ENCODE measurements at places on chromosomes 1 and 21.

DNA sequence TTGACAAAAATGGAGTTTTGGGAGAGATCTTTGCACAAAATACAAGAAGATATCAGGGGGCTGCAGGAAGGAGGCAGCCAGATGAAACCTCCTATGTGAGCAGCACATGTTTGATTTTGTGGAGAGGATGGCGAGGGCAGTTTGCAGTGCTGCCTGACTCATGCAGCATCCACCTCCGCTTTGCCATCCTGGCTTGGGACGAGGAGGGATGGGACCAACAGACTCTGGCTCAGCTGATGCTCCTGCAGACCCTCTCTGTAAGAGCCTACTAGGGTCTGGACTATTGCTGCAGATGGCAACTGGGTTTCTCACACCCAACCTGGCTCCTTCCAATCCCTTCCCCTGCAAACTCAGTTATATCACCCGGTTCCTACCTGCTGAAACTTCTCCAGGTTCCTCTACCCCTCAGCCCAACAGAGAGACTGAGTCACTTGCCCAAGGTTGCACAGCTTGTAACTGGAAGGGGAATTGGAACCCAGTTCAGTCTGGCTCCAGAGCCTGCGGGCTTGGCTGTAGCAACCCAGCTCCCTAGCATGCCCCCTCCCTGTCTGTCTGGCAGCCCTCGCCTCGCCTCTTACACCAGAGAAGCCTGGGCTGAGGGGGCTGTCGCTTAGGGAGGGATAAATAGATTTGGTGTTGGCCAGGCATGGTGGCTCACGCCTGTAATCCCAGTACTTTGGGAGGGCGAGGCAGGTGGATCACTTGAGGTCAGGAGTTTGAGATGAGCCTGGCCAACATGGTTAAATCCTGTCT lies 205.8 kb downstream of the PTPRU start:
- no peak for DNase-seq

DNA sequence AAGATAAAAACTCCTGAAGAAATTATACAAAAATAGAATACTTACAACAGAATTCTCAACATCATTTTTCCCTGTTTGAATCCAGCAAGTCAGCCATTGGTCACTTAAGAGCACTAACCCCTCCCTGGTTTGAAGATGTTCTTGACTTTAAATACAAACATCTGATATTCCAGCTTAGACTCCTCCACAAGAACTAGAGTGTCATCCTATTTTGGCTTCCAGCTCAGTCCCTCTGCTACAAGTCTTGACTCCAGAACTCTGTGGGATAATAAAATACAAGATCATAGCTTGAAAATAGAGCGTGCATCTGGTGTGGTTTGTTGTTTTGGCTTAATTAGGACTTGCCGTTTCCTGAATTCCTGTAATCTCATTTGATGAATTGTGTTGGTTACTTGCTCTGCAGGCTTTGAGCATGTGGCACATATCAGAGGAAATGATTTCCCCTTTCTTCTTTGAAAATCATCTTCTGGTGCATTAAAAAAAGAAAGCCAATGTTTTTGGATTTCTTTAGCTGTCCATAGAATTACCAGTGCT lies 63.7 kb upstream of the DPT start:
- DNase-seq, result no peak

DNA sequence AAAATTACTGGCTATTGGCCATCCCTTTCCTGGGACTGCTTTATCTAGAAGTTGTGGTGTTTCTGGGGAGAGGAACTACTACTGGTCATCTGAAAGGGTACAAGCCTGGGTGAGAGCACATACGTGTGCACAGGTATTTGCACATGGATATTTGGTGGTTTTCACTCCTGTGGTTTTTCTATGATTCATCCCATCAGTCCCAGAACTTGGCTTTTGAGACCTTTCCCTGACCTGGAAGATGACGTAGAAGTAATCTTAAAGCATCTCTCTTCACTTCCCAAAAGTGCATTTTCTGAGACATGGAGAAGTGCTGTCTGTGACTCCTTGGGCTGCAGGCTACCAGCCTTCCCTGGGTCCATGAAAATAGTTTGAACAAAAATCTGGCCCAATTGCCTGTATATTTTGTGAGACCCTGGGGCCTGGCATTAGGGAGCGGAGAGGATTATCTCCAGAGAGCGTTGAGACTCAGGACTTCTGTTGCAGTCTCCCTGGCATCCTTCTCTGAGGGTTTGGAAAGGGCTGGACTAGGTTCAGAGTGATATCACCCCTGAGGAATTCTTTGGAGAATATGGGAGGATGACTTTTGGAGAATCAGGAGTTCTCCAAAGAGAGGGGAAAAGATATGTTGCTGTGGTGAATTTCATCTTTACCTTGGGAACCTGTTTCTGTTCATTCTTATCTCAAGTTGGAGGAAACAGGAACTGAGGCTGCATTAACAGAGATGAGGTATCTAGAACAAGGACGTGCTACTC lies 130.8 kb downstream of the NOS1AP start:
- DNase-seq, result no peak

DNA sequence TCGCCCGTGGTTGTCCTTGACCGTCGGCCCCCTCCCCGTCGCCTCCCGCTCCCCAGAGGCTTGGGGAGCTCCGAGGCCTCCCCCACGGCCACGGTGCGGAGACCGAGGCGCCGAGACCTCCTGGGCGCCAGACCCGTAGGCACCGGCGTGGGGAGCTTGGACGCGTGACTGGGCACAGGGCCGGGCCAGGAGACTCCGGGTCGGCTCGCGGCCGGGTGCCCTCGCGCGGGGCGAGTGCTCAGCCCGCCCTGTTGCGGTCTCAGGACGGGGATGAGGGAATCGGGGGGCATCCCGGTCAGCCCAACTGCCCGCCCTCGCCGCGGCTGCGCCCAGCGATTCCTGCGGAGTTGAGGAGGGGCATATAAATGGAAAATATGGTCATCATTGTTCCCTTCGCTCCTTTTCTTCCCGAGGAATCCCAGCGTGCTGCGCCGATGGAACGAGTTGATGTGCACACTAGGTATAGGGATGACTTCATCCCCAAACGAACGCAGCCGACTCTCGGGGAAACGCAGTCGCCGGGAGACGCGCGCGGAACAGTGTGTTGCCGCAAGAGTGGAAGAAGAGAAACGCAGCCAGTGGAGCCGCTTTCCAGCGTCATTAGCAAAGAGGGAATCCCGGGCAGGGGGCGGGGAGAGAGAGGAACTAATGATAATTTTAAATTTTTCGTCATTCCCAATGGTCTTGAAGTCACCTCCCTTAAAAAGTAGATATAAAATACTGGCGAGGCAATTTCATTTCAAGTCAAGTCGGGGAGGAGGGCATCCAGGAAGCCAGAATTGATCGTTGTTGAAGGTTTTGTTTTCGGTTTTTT lies 747 bp upstream of the ENAH start:
- DNase-seq, result peak; percentile 11

DNA sequence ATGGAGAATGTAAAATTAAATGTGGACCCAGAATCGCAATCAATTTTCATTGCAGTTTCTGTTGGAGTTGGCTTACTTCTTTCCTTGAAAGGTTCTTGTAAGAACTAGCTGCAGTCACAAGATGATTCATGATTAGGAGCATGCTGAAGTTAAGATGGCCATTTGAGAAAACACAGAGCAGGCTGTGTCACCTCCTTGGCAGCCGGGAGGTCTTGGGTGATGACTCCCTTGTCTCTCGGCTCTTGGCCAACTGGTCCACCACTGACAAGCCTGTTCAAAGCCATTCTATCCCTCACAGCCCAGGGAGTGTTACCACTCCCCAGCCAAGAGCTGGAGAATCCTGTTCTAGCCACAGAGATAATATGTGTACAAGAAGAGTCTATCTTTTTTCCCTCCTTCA lies 40.6 kb downstream of the OPTC start:
- DNase-seq, result no peak

DNA sequence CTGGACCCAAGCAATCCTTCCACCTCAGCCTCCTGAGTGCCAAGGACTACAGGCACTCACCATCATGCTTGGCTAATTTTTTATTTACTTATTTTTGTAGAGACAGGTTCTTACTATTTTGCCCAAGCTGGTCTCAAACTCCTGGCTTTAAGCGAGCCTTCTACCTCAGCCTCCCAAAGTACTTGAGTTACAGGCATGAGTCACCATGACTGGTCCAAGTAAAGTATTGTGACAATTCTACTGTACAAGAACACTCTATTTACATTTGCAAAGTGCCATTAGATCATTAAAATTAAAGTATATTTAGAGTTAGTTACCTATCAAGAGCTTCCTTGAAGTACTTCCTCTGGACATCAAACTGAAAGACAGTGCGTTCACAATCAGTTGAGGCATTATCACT lies 44.8 kb downstream of the NRDC start:
- DNase-seq, result no peak

DNA sequence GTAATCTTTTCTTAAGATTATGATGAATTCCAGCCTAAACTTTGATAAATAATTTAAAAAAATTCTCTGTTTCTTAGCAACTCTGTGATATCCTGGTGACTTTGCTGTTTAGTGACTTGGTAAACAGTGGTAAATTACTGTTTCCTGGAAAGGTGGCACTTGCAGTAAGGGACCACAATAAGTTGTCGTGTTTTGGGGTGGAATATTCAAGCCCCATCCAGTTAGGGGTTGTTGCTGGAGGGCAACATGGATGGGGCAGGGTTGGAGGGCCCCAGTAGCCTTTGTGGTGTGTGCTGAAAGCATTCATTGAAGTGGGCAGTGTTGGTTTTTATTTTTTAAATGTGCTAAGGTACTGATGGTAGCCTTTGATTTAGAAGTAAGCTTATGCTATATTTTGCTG lies 30.3 kb downstream of the PRDM2 start:
- no peak for DNase-seq

DNA sequence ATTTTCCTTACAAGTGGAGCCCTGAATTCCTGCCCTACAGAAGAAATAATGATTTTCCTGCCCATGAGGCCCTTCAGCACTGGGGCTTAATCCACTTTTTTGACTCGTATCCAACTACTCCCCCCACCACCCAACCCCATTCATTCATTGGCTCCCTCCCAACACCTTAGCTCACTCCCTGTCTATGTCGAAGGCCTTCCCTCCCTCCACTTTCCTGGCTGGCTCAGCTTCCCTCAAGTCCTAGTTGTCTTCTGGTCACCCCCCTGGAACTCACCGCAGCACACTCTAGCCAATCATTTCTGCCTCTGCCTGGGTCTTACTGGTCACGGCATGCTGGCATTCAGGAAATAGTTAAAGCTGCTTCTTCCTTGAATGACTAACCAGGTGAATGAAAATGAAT lies 118.9 kb downstream of the PGBD5 start:
- no peak for DNase-seq

- DNase-seq, result no peak
These were observed 17.2 kb downstream of the DNAJC16 start for GRCh38 chr1:15543589-15544568.

DNA sequence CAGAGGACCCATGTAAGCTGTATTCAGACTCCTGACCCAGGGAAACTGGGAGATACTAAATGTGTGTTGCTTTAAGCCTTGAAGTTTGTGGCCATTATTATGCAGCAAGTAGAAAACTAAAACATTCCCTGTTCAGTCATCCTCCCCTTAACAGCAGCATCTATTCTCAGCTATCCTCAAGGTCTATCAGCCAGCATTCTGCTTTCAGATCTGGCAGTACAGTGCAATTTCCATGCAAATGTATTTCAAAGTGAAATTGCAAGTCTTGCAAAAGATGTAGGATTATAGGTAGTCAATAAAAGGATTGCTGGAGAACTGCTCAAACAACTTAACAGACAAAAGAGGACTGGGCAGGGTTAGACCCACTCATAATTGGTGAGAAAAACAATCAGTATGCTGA lies 111.3 kb downstream of the NOS1AP start:
- no peak for DNase-seq

DNA sequence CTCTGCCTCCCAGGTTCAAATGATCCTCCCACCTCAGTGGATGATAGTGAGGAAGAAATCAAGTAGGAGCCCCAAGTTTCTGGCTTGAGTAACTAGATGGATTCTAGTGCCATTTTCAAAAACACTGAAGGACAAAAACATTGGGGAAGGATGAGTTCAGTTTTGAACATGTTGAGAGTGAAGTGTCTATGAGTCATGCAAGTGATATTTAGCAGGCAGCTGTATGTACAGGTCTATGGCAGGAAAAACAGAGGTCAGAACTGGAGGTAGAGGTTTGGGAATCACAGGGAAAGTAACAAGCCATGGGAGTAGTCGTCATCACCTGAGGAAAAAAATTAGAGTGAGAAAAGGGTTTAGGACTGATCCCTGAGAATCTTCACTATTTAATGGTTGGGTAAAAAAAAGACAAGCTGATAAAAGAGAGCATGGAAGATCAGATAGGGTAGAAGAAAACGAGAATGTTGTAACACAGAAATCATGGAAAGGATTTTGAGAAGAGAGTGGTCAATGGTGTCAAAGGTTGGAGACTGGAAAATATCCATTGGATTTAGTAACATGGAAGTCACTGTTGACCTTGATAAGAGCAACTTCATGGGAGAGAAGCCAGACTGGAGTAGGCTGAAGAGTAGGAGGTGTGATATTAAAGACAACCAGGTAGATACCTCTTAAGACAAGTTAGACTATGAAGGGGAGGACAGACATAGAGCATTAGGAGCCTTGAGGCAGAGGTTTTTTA lies 53.1 kb downstream of the DIPK1A start:
- no peak for DNase-seq

GRCh38 chr21:25313829-25314228 lies 293.5 kb downstream of the MRPL39 start:
- DNase-seq, result no peak

DNA sequence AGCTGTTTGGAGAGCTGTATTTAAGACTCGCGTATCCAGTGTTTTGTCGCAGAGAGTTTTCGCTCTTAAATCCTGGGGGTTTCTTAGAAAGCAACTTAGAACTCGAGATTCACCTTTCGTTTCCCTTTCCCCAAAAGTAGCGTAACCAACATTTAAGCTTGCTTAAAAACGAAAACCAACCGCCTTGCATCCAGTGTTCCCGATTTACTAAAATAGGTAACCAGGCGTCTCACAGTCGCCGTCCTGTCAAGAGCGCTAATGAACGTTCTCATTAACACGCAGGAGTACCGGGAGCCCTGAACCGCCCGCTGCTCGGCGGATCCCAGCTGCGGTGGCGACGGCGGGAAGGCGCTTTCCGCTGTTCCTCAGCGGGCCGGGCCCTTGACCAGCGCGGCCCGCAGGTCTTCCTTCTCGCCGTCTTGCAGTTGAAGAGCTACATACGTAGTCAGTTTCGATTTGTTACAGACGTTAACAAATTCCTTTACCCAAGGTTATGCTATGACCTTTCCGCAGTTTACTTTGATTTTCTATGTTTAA lies 1.9 kb downstream of the OLIG1 start:
- no peak for DNase-seq

DNA sequence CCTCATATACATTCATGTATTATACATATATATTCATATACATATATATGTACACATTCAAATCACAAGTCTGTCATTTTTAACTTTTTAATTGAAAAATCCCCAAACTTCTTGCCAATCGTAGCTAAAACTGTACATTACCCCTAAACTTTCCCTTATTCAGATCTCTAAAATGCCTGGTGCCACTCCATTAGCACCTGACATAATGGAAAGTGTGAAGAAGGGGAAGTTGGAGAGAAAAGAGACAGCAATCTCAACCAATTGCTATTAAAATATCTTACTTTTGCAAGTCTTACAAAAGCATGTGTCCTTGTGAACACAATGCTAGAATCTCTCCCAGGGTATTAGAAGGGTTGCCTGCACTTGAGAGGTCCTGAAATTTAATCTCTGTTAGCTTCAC lies 22.7 kb upstream of the PRKACB start:
- DNase-seq, result no peak

- no peak for DNase-seq
These were observed 512.2 kb downstream of the NPHP4 start for GRCh38 chr1:5479876-5480646.

GRCh38 chr1:94250341-94250740 lies 13.0 kb upstream of the ARHGAP29 start:
- DNase-seq, result no peak

- DNase-seq, result no peak
These were observed 183.5 kb downstream of the CDC42BPA start for GRCh38 chr1:227134686-227135314.

Measured in stimulated activated CD4-positive, alpha-beta T cell treated with anti-CD3 and anti-CD28 coated beads, Interleukin-15, amount 100 ng/mL, for 48 hours (primary cell).